ENCODE measurements at places on chromosomes 1 and 21.
A peak's percentile ranks its signal among the peaks of the same experiment; 100 is the strongest.

DNA sequence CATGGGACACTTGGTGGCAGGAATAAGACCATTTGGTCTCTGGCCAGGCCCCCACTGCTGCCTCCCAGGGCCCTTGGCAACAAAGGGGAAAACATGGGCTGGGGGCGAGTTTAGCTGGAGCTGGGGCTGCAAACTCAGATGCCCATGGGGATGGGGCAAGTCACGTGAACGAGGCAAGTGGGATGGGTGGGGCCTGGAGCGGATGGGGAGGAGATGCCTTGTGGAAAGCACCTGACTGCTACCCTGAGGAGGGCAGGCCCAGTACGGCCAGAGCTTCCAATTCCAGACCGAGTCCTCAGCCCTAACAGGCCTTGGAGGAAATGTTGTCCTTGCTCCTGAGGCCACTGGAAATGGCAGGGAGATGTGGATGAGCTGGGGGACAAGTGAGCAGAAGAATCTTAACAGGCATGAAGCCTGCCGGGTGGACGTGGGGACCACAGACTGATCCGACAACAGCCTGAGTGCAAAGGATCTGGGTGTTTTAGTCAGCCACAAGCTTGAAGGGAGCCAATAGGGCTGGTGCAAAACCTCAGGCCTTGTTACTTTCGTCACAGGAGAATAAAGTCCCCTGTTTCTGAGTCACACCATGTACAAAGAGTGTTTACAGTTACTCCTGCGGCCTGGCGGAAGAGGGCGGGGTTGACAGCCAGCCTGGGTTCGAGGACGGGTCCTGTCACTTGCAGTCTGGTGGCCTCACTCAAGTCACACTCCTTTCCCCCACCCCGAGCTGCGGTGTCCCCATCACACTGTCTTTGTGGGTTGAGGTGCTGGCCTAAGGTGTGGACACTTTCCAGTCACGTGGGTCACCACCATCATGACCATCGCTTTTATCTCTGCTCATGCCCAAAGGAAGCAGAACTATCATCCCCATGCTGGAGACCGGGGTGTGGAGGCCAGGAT, 19.1 kb downstream of the RUNX3 start:
- no peak for DNase-seq

DNA sequence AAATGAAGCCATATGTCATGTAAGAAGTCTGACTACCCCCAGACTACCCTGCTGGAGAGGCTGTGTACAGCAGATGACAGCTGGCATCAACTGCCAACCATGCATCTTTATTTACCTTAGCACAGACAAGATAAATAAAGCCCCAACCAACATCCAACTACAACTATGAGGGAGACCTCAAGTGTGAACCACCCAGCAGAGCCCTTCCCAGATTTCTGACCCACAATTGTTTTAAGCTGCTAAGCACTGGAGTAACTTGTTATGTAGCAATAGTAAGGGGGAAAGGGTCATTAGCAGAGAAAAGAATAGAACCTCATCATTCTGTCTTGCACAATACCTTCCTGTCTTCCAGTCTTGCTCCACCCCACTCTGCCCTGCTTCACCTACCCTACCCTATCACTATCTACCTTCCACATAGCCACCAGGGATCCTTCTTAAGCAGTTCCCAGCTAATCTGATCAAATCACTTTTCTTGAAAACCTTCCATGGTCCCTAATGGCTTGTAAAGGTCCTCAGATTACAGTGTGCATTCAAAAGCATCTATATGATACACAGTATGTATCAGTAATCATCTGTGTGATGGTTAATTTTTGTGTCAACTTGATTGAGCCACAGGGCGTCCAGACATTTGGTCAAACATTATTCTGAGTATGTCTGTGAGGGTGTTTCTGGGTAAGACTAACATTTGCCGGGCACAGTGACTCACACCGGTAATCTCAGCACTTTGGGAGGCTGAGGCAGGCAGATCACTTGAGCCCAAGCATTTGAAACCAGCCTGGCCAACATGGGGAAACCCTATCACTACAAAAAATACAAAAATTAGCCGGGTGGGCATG, 19.6 kb upstream of the RBM15 start:
- peak; percentile 2 for DNase-seq

DNA sequence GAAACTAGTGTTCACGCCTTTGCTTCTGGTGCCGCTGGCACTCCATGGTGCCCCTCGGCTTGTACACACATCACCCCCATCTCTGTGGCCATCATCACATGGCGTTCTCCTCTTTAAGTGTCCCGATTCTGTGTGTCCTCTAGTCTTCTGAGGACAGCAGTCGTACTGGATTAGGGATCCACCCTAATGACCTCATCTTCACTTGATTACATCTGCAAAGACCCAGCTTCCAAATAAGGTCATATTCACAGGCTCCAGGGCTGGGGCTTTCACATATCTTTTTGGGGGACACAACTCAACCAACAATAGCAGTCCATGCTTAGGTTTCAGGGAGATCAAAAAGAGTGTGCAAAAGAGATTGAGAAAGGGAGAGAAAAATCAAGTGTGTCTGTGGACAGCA, 64.9 kb downstream of the HLCS start:
- DNase-seq = no peak

DNA sequence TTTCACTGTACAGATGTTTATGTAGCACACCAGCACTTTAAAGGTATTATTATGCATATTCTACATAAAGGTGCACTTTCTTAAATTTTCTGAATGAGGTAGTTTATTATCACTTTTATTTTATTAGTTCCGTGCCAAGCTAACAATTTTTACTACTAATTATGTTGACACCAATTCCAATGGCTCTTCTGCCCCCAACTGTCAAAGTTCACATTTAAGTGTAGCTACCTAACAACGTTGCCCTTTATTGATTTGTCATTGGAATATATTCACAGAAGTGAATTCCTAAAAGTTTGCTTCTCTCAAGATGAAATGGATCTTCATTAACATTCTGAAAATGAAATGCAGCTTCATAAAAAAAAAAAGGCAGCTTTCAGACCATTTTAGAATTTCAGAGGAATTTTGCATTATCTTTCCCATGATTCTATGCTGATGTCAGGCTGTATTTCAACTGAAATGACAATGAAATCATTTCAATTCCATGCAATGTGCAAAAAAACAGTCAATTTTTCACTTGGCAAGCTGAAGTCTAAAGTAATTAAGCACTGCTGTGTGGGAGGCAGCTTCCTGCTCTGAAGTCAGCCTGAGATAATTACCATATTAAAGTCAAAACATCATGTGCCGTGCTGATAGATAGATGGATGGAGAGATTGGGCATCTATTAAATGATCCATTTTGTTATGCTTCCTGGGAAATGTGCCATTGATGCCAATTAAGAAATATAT, 229.2 kb downstream of the TTLL7 start:
- DNase-seq = no peak

DNA sequence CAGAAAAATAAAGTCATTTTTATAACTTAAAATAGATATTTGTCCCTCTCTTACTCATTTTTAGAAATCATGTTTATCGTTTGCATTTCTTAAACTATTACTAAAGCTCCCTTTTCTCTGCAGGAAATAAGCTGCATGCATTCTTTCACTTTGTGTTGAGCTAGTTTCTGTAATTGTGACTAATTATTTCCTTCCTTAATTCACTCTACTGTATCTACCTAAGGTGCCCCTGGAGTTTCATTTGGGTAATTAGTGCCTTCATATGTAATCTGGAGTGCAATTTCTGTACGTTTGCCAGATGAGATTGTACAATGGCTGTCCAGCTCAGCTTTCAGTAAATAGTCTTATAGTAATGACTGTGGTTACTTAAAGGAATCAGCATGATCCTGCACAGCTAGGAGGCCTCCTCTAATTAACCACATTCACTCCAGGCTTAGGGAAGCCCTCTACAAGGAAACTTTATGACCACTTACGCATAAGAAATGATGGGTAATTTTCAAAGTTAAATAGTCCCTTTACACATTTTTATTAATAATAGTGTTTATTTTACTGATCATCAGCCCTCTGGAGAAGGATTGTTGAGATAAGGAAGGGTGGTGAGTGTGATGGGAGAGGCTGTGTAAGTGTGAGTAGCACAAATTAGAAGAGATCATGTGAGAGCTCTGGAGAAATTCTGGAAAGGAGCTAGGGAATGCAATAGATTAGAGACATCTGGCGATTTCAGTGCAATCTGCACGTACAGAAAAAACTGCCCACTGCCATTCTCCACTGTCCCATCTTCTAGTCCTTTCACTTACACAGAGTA, 86.8 kb downstream of the LRRC8C start:
- peak; percentile 57 for DNase-seq

DNA sequence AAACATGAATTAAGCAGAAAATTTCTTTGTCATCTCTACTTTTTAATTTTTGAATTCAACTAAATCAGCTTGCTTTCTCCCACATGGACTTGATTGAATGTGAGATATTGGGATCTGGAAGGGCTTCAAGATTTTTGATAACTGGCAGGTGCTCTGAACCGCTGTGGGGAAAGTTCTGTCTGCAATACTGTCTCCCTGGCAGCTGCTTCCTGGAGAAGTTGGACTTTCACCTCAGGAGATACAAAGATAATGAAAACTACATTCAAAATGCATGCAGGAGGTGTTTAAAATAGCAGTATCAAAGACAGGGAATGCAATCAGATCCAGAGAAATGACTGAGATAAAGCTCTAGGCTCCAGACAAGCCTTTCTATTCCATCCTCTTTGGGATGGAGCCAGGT, 338.3 kb downstream of the NEGR1 start:
- DNase-seq = no peak

DNA sequence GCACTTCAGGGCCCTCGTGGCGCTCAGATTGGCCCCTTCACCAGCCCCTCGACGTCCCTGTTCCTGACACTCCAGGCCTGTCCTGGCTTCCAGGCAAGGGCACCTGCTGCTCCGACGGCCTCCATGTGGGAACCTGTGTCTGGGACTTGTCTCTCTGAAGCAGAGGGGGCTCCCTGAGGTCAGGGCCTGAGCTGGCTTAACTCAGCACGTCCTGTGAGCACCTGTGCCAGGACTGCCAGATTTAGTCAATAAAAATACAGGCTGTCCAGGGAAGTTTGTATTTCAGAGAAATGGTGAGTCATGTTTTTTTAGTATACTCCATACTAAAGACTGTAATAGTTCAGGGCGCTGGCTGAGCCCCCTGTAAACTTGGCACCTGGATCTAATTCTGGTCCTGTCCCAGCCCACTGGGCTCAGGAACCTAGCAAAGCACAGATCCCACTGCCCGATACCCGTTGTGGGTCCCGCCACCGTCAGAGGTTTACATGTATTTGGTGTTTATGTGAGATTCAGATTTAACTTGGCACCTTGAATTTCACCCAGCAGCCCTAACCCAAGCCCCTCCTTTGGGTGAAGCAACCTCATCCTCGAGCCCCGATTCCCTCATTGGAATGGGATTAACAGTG, 109.9 kb upstream of the IFFO2 start:
- DNase-seq = no peak
